Stimulated activated CD4-positive, alpha-beta T cell treated with anti-CD3 and anti-CD28 coated beads, Interleukin-1b, Interleukin-23, amount 100 ng/mL, for 4 hours (primary cell): ENCODE measurements at places on chromosomes 4 and X.

DNA sequence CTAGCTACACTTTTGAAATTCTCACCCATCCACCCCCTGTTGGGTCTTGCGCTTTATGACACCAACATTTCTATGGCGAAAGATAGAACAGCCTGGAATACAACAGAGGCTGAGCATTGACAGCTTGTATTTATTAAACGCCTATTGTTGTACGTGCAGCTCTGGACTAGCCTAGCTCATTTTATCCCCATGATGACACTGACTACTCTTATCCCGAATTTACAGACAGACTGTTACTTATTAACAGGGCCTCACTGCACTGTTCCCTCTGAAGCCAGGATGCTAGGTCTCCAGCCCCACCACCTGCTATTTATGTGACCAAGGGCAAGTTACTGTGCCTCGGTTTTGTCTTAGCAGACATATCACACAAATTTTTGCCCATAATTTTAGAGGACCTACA lies 1.0 kb upstream of the RFC1 start:
- no peak for DNase-seq

- DNase-seq, result no peak
Measured at GRCh38 chrX:70479247-70479921, 34.7 kb downstream of the DLG3 start.

- DNase-seq, result no peak
Measured at GRCh38 chr4:153292897-153293741, 51.4 kb upstream of the MND1 start.

- peak; percentile 18 for DNase-seq
Measured at GRCh38 chrX:38754102-38754790, 47.0 kb upstream of the MID1IP1 start.

- no peak for DNase-seq
Measured at GRCh38 chr4:162450531-162451035, 286.8 kb upstream of the FSTL5 start.

- DNase-seq, result no peak
Measured at GRCh38 chr4:145490796-145491195, 9.1 kb downstream of the SMAD1 start.

GRCh38 chr4:68074397-68074796 lies 55.3 kb downstream of the TMPRSS11F start:
- no peak for DNase-seq

GRCh38 chr4:5238173-5238572 lies 186.9 kb downstream of the STK32B start:
- DNase-seq, result no peak

DNA sequence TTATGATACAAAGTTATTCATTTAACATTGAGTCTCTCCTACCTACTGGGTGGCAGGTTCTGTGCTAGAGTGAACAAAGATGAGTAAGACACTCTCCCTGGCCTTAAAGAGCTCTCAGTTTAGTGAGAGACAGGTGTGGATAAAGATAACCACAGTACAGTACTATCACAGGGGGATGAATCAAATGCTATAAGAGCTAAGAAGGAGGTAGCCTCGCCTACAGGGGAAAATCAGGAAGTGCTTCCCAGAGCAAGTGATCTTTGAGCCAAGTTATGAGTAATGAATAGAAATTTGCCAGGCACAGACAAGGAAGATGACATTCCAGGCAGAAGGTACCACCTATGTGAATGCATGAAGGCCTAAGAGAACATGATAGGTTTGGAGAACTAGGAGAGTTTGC lies 3.4 kb upstream of the IGBP1 start:
- no peak for DNase-seq

DNA sequence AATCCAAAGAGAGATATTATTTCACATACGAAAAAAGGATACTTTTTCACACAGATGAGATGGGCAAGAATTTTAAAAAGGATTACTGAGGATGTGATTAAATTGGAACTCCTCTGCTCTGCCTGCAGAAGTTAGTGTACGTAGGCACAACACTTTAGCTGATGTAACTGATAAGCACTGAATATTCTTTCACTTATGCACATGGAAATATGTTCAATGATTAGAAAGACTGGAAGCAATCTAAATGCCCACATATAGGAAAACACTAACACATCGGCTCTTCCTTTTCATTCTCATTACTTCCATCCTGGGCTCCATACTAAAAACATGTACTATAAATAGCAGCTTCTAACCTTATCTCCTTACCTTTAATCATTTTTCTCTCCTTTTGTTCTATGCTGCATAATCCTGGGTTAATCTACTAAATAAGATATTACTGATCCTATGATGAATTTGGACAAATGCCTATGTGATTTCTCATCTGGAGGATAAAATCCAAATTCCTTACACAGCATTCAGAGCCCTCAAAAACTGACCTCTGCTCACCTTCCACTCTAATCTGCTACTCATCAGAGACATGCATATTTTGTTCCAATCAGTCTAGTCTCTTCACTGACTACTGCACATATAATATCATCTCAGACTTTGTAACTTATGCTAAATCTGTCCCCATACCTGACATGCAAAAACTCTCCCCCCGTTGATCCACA lies 197.8 kb downstream of the PDGFC start:
- DNase-seq, result no peak

GRCh38 chrX:20300822-20301221 lies 34.1 kb upstream of the RPS6KA3 start:
- no peak for DNase-seq

- no peak for DNase-seq
Measured at GRCh38 chr4:66430856-66431255, 760.6 kb upstream of the EPHA5 start.

DNA sequence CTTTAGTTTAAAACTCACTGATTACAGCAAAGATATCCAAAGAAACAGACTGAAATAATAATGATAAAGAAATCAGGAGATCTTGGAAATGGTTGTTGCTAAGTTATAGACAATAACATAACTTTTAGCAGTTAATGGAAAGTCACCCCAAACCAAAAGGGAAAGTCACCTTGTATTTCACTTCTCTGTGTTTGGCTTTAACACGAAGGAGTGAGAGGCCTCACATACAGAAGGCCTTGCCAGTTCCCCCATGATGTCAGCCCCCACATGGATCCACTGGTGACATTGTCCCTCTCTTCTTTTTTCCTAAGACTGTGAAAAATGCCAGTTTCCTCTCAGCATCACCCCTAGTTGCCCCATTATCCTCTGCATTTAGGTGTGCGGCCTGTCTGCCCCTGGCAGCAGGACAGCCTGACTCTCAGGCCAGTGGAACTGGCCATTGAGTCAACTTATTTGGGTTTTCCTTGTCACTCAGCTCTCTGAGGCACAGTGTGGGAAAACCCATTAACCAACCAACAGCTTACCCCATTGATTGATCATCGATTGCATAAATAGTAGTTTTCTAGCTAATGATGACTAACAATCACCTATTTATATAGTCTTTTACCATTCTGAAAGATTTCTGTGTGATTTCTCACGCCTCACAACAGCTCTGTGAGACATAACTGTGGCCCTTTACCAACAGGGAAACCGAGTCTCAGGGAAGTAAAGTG lies 308.1 kb downstream of the PTTG2 start:
- DNase-seq, result no peak

GRCh38 chrX:153684467-153685155 lies 3.1 kb upstream of the SLC6A8 start:
- DNase-seq, result no peak

DNA sequence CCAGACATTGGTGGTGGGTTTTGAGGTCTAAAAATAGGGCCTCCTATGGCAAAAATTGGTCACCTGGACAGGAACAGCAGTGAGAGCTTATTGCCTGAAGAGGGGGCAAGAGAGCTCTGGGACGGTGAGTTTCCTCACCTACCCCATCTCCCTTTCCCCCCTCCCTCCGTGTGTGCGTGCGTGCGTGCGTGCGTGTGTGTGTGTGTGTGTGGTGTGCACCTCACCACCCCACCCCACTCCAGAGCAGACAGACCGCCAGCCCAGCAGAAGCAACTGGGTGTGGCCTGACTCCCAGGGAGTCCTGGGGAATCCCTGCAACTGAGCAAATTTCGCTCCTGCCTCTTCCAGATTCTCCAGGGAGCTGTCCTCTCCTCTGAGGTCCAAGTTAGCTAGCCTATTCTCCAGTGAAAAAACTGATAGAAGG lies 44.7 kb downstream of the PRPS1 start:
- peak; percentile 40 for DNase-seq

- DNase-seq, result no peak
Measured at GRCh38 chr4:56134266-56134665, 185.5 kb downstream of the CEP135 start.

GRCh38 chrX:150698981-150699380 lies 5.8 kb downstream of the MTMR1 start:
- no peak for DNase-seq

- no peak for DNase-seq
Measured at GRCh38 chr4:12926189-12927066, 557.7 kb downstream of the RAB28 start.

DNA sequence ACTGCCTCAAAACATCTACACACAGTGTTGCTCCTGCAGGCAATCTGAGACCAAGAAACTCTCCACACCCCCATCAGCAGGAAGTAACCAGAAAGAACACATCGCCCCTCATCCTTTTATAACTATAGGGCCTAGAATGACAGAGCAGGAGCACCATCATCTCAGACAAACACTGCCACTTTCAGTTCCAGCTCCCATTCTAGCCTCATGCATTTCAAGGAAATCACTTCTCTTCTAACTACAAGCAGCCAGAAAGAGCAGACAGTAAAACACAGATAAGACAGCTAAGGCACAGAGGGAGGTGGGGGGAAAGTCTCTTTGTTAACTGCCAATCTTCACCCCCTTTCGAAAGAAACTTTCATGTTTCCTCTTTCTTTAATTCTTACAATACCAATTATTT lies 102.6 kb upstream of the TENT5D start:
- DNase-seq, result no peak

- DNase-seq, result no peak
Measured at GRCh38 chr4:23614284-23614892, 275.5 kb downstream of the PPARGC1A start.

GRCh38 chr4:18894928-18895327 lies 873.4 kb upstream of the LCORL start:
- DNase-seq, result no peak

- no peak for DNase-seq
Measured at GRCh38 chr4:29467044-29467717, 1253.0 kb upstream of the PCDH7 start.

DNA sequence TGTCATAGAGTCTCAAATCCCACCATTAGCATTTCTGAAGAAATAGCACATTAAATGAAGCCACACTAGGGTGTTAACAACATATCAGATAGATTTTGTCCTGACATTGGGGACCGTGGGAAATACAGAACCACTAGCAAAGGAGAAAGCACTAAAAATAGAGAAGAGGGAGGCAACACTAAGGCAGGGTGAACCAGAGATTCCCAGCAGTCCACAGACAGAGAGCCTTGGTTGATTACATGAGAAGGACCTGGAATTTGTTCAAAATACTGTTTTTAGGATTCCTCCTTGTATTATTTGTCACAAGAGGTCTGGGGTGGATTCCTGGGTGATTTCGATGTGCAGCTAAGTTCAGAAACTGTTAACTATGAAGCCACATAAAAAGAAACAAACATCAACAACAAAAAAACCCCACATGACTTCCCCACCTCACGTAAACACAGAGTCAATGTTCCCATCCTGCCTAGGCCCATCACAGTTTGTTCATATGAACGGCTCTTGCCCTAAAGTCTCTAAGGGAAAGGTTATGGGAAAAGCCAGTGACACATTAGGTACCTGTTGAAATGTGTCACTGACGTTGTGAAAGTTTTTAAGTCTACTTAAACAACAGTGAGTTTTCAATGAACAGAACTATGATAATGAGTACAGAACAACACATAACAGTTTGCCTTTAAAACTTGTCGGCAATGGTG lies 23.6 kb upstream of the GRSF1 start:
- DNase-seq, result no peak

DNA sequence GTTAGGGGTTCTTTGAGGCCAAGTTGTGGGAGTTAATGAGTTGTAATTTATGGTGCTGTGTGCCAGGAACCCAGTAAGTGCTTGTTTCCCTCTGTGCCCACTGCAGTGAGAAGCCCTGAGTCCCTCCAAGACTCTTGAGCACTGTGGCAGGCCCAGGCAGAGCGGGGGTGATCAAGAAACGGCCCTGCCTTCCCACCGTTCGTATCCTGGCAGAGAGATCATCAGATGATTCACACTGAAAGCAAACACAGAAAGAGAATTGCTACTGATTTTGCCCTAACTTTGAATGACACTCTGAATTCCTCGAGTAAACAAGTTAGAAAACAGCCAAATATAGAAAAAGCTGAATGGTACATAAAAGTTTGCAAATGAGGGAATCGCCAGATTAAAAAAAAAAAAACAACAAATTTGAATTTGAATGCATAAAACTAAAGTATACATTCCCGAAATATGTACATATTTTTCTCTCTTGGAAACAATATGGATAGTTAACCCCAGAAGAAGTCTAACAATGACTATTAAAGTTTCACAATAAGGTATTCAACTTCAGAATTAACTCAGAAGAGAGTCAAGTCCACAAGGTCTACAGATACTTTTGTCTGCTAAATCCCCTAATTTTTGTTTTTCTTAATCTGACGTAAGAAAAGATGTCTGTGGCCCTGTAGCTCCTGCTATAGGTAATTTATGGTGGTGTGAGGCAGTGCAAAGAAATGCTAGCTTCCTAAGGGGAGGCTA lies 71.8 kb downstream of the AFAP1 start:
- no peak for DNase-seq

- no peak for DNase-seq
Measured at GRCh38 chrX:12488771-12489170, 302.4 kb upstream of the PRPS2 start.

DNA sequence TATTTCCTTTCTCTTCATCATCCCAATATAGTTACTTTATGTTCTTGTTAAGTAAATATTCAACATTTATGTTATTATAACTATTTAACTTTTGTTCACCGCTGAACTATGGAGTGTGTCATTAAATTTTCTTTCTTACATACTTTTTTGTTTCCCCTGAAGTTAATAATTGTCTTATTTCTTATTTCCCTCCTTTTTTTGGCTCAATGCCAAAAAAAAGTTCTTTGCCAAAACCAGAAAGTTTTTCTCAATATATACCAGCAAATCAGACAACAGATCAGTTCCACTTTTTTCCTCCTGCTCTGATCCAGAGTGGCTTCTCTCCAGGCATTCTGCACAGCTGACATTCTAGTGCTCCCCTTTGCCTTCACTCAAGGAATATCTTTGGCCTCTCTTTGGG lies 187.0 kb upstream of the PPARGC1A start:
- no peak for DNase-seq

GRCh38 chrX:118928151-118928550 lies 46.3 kb upstream of the LONRF3 start:
- DNase-seq, result no peak

DNA sequence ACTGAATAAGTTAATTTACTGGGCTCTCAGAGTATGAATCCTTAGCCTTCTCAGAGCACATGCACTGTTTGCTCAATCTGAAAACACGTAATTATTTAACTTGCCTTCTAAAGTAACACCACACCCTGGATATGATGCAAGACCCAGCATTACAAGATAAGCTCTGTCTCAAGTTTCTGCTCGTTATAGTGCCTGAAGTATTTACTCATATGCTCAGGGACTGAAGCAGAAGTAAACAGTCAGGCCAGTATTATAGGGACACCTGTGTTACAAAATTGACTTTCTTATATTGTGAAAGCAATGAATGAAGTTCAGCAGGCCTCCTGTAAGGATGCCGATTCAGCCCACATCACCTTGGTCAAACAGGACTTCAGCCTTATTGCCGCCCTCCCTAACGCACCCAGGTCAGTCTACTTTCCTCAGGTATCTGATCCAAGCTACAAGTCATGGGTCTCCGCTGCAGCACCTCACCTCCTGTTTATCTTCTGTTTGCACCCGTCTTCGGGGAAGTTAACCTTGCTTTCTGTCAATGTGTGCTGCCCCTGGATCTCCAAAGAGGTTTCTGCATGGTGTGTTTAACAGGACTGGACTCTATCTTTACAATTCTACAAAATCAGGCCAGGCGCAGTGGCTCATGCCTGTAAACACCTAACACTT lies 42.8 kb upstream of the KLF3 start:
- no peak for DNase-seq

- no peak for DNase-seq
Measured at GRCh38 chr4:136400829-136401228, 1131.5 kb downstream of the PCDH18 start.
